ENCODE measurements at places on chromosomes 6 and 20.

- DNase-seq: no peak
These were observed 88.6 kb upstream of the NEDD9 start for GRCh38 chr6:11320914-11321597.

DNA sequence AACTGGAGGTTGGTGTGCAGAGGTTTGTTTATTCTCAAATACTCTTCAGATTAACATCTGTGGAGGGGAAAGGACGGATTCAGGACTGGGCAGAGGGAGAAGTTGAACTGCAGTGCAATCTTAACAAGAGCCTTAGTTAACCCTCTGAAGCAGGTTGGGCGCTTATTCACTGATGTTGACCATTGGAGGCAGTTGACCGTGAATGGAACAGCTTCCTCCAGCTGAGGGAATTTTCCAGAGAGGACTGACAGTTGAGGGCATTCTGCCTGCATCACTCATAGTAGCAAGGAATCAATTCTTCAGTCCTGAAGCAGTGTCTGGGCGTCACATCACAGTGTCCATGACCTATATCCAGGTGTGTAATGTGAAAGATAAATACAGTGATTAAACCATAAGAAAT lies 80.9 kb downstream of the PLCB4 start:
- no peak for DNase-seq

DNA sequence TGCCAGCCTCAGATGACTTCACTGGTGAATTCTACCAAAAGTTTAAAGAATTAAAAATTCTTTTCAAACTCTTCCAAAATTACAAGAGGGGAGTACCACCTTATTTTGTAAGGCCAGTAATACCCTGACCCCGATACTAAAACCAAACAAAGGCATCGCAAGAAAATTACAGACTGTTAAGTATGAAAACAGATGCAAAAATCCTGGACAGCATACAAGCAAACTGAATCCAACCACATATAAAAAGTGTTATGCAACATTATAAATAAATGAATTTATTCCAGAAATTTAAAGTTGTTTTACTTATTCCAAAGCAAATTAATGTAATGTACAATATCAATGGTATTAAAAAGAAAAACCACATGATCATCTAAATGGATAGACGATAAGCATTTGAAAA lies 873.6 kb upstream of the GJE1 start:
- DNase-seq: no peak

DNA sequence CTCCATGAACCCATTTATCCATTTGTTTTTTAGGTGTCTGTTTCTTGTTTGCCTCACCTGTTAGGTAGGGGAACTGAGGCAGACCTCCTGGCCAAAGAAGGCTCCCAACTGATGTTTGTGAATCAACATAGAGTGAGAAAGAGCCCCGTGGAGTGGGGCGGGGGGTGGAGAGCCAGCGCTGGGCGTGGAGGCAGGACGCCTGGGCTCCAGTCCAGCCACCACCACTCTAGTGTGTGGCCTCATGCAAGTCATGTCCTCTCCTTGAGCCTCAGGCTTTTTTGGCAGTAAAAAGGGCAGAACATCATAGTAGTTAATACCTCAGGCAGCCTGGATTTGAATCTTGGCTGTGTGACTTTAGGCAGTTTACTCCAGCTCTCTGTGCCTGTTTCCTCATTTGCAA lies 42.2 kb upstream of the SCRT2 start:
- peak; percentile 36 for DNase-seq

DNA sequence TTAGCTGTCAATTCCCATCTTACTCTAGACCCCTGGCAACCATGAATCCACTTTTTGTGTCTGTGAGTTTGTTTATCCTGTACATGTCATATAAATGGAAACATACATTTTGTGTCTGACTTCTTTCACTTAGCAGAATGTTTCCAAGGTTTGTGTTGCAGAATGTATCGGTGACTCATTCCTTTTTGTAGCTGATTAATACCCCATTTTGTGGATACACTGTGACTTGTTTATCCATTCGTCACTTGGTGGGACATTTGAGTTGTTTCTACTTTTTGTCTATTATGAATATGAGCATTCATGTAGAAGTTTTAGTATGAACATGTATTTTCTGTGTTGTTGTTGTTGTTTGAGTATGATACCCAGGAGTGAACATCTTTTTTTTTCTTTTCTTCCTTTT lies 21.4 kb downstream of the CDYL start:
- peak; percentile 18 for DNase-seq

- no peak for DNase-seq
These were observed 299.4 kb upstream of the NRSN1 start for GRCh38 chr6:23826572-23826971.

GRCh38 chr6:15324427-15324985 lies 78.6 kb downstream of the JARID2 start:
- no peak for DNase-seq

GRCh38 chr20:19799325-19799724 lies 41.3 kb downstream of the RIN2 start:
- no peak for DNase-seq

- DNase-seq: peak; percentile 34
These were observed 61.7 kb upstream of the ZMYND8 start for GRCh38 chr20:47418069-47418757.

GRCh38 chr6:158543606-158544185 lies 16.2 kb upstream of the TMEM181 start:
- DNase-seq: no peak

DNA sequence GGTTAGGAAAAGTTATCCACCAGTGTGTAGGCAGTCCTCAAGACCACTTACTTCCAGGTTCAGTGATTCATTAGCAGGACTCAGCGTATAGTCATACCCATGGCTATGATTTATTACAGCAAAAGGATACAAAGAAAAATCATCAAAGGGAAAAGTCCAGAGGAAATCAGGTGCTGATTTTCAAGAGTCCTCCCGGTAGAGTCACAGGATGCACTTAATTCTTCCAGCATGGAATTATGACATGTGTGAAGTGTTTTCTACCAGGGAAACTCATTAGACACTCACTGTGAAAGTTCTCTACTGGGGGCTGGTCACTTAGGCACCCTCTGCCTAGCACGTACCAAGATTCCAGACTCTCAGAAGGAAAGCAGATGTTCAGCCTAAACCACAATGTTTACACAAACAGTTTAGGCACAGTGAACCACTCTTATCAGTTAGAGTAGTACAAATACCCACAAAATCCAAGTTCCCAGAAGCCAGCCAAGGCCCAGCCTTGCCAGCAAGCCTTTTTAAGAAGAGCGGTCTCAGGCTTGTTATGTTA lies 10.2 kb downstream of the WFDC3 start:
- DNase-seq: peak; percentile 99

GRCh38 chr20:1893721-1894470 lies 1.3 kb upstream of the SIRPA start:
- DNase-seq: no peak

GRCh38 chr6:133286765-133287164 lies 45.6 kb downstream of the EYA4 start:
- peak; percentile 2 for DNase-seq

DNA sequence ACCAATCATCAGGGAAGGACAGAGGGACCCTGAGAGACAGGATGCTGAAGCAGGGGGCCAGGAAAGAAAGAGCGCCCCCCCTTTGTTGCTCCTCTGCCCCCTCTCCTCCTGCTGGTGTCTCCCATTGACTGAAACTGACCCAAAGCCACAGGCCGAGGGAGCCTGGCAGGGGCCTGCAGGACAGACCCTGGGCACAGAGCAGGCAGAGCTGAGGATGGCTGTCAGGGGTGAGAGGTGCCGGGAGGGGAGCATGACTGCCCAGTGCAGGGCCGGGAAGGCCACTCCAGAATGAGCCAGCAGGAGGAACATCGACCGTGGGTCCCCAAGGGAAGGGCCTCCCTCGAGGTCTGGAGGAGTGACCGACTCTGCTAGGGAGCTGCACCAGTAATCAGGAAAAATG lies 427.8 kb downstream of the PREX1 start:
- DNase-seq: no peak

- peak; percentile 61 for DNase-seq
These were observed 92.4 kb downstream of the PSMG4 start for GRCh38 chr6:3351105-3351676.

GRCh38 chr6:147509891-147510290 lies 1.4 kb downstream of the SAMD5 start:
- DNase-seq: no peak

GRCh38 chr6:170347091-170347490 lies 40.5 kb downstream of the FAM120B start:
- peak; percentile 10 for DNase-seq

DNA sequence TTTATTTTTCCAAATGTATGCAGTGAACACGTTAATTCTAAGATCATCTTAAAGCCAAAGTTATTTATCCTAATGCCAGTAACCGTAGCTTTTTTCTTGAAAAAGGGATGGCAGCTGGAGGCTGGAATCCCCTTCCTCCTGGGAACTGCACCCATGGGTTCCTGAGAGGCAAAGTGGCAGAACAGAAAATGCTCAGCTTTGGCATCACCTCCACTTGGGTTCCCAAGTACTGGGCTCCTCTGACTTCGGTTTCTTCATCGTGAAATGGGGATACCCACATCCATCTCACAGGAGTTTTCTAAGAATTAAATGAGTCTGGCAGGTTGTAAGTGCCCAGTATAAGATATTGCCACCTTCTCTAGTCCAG lies 6.2 kb upstream of the DDX43 start:
- DNase-seq: no peak

DNA sequence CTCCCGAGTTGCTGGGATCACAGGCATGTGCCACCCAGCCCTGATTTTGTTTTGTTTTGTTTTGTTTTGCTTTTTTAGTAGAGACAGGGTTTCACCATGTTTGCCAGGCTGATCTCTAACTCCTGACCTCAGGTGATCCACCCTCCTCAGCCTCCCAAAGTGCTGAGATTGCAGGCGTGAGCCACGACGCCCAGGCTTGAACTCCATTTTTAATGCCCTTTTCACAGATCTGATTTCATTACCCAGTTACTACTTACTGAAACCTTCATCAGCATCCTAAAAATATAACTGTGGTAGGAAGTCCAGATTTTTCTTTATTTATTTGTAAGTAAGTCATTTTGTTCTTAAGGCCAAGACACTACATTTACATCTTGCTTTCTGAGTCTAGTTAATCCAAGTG lies 64.0 kb downstream of the HDDC2 start:
- DNase-seq: no peak

- DNase-seq: no peak
These were observed 683 bp upstream of the GCNT2 start for GRCh38 chr6:10520468-10520867.

DNA sequence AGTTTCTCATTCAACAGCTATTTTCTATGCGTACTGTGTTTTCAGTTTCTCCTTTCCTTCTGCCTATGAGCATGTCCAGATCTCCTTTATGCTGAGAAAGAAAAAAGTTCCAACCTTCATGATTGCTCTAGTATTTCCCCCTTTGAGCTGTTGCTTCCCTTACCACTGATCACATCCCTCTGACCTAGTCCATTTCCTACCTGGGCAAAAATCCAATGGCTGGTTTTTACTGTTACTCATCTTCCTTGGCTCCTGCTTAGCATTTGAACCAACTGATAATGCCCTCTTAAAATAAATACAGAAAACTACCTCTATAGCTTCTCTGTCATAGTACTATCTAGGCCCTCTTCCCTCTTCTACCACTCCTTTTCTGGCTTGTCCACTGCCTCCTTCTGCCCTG lies 6.0 kb downstream of the RFX6 start:
- peak; percentile 15 for DNase-seq

DNA sequence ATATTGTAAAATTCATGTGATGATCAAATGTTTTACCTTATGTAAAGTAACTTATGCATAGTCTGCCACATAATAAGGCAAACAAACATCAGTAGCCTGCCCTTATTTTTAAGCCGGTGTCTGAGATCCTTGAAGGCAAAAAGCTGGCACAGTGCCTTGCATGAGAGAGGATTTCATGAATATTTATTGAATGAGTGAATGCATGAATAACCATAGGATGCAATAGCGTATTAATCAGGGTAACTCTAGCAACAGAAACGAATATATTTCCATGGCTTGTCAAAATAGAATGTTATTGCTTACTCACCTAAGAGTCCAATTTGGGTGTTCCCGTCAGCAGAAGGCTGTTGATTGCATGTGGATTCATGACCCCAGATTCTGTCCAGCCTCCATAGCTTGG lies 34.9 kb downstream of the BTBD3 start:
- no peak for DNase-seq

DNA sequence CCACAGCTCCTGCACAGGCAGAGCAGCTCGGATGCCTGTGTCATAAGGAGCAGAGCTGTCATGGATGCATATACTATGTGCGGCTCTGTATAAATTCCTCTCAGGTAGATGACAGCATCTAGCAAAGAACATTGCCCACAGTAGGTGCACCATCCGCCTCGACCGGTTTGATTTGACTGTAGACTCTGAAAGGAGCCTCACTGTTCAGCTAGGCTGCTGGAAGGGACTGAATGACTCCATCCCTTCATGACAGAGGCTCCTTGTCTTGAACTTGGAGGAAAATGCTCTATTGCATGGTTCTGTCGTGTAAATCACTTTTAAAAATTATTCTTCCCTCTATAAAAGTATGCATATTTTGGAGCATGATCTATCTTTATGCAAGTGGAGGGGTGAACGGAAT lies 128.8 kb upstream of the QKI start:
- peak; percentile 52 for DNase-seq

DNA sequence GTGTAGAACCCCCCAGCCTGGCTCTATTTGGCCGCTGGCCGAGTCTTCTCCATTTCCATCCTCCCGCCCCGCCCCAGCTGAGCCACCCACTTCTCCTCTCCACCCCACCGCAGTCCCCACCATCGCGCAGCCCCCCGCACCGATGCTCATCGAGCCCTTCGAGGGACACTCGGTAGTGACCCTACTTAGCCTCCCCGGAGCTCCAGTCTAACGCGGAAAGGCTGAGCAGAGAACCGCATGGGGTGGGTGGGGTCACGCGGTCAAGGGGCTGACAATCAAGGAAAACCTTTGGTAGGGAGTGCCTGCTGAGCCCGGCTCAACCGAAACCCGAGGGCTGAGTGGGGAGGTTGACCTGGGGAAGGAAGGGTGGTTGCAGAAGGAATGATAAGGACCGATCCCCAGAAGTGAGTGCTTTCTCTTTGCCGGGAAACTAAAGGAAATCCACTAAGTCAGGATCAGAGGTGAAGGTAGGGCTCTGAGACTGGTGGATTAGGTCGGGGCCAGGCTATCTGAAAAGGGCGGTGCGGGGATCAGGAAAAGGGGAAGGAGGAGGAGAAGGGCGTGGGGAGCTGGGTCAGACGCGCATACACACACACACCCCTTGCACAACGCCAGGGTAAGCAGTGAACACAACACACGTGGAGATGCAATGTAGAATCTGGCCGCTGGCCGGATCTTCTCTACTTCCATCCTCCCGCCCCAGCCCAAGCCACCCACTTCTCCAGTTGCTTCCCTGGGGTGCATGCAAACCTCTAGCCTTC lies 49.8 kb downstream of the CPXM1 start:
- DNase-seq: peak; percentile 39

GRCh38 chr6:119720160-119720559 lies 370.6 kb upstream of the MAN1A1 start:
- peak; percentile 28 for DNase-seq
